Kidney epithelial cell (primary cell): ENCODE measurements at places on chromosomes 5 and 9.

DNA sequence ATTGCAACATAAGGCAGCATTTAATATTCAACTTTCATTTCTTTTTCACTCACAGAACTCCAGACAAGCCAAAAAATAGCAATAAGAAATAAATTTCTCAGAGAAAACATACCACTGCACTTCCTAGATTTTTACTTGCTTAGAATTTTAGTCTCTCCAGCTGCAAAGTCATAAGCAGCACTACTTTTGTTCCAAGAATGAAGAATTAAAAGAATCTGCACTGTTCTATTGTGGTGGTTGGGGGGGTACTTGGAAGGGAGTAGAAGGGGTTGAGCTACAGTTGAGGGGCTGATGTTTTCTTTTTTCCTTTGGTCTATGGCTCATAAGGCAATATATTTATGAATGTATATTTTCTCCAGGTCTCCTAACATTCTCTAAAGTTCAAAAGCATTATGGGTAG is 144.5 kb downstream of the KIAA0825 start:
- no peak for DNase-seq

GRCh38 chr5:109900911-109901627 is 211.3 kb downstream of the MAN2A1 start:
- no peak for DNase-seq

GRCh38 chr5:41856644-41857491 is 13.4 kb downstream of the OXCT1 start:
- no peak for DNase-seq

GRCh38 chr9:109409773-109410397 is 88.2 kb downstream of the PTPN3 start:
- DNase-seq = no peak

GRCh38 chr9:11933926-11934325 is 759.3 kb upstream of the TYRP1 start:
- peak; percentile 44 for DNase-seq

GRCh38 chr5:96079075-96079474 is 117.4 kb upstream of the ELL2 start:
- DNase-seq = peak; percentile 91

- no peak for DNase-seq
Observed at GRCh38 chr9:515665-516064, 301.0 kb downstream of the DOCK8 start.

GRCh38 chr5:163564321-163564938 is 59.0 kb downstream of the MAT2B start:
- no peak for DNase-seq

DNA sequence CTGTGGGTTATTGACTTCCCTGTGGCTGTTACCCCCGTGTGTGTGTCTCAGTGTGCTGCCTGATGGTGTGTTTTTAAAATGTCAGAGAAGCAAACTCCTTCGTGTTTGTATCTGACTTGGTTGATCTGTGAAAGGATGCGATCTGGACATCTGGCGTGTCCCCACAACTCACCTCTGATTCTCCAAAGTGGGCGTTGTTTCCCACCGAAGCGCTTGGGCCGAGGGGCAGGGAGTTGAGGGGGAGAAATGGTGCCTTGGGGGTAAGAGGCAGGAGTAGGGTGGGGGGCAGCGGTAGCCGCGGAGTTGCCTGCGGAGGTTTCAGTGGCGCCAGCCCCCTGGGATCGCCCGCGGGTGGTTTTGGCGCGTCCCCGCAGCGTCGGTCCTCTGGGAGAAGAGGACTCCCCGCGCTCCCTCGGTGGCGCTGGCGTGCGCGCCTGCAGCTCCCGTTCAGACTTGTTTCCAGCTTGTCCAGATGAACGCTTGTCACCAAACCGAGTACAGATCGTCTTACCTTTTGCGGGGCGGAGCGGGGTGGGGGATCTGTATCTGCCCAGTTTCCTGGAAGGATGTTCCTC is 1.1 kb downstream of the MAST4 start:
- DNase-seq = no peak

DNA sequence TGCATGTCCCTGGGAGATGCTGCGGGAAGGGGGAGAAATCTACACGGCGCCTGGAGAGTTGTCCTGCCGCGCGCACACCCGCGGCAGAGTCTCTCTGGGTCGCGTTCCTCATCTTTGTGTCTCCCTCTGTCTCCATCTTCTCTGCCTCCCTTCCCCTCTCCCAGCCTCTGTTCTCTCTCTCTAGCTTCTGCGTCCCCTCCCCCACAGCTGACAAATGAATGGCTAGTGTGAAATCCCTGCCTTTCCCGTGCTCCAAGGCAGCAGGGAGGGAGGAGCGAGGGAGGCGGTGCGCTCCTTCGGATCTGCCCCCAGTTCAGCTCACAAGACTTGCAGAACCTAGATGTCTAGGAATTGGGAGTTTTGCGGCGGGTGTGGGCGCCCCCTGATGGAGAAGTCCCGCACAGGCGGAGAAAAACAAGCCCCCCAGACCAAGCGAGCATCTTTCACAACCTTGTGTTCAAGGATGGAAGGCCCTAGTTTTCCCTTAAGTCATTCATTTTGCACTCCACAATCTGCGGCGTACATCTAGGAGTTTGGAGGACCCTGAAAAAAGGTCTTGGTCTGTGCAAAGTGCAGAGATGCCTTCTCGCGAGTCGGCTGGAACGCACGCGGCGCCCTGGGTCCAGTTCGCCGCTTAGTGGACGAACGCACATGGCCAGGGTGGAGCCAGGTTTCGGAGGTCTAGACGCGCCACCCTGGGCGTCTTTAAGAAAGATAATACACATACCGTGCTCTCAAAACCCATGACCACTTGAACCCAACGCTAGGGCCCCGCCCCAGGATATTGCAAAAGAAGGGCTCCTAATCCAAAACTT is 2.0 kb downstream of the VCAN start:
- peak; percentile 95 for DNase-seq

DNA sequence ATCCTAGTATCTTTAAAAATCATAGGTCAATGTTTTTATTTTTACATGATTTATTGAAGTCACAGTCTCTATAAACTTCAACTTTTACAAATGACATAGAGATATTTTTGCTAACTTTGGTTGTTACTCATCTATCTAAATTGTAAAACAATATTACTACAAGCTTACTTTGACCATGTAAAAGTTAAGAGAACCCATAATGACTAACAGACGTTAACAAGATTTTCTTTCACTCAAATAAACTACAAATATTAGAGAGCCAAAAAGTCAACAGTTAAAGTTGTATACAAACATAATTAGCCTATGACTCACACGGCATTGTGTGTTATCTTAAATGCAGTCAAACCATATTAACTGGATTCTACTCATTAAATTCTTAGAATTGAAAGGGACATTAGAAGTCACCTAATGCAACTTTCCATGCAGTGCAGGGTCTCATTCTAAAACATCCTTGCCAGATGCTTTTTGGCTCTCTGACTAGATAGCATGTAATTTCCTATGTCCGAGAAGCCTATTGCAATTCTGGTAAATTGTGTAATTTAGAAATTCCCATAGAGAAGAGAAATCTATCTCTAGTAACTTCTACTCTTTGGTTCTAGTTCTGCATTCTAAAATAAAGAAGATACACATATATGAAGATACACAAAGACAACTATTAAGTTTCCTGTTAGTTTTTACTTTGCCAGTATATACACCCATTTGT is 42.2 kb upstream of the UGT3A2 start:
- no peak for DNase-seq

GRCh38 chr9:121819428-121820231 is 168.2 kb downstream of the DAB2IP start:
- DNase-seq = no peak

DNA sequence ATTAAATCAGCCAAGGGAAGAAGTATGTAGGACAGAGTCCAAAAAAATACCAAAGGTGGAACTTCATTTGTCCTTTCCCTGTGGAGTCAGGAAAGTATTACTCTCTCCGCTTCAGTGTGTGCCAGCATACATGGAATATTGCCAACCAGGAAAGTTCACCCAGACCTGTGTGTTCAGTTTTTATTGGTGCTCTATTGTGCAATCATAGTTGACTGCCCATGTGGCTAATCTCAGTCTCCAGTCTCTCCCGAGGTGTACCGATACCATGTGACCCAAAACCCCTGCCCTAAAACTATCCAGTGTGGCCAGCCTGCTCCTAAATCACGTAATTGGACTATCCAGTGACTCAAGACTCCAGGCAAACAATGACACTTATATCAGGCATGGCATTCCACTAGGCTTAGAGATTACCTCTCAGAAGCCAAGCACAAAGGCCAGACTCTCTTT is 38.8 kb downstream of the NFX1 start:
- peak; percentile 87 for DNase-seq

DNA sequence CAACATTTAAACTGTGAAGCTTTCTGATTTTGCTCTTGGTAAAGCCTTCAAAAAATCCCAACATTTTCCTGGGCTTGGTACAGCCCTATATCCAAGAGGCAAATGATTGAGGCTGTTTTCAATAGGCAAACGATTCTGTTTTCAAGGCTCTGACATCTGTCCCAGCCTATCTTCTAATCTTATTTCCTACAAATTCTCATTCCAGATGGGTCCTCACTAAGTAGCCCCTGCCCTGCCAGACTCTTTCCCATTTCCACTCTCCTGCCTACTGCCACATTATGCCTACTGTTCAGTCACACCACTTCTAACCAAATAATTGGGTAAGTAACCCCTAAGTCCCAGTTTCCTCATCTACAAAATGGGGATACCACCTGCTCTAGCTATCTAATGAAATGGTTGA is 3.5 kb downstream of the GBA2 start:
- DNase-seq = no peak

DNA sequence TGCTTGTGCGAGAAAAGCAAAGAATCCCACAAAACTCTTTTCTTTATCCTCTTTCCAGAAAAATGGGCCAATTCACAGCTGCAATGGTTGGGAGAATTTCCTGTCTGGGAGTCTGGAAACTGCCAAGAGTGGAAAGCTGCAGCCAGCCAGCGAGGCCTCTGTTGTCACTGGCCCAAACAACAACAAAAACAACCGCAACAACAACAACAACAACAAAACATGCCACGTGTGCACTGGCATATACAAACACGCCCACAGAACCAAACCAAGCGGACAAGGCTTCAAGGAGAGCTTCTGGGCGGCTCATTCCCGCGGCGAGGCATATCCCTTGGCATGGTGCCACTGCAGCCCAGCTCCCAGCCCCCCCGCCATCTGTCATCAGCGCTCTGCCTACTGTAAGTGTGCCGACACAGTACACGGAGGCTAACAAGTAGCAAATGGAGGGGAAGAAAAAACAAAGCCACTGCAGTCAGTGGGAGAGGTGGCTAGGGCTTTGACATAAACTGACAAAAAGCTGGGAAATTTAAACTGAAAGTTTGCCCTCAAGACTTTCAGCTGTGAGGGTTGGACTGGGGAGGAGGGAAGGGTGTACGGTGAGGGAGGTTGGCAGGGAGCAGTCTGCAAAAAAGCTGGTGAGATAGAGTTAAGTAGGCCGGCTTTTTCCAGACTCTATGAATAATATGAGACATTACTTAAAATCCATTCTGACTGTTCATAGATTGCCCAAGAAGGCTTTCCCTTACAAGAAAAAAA is 165.0 kb upstream of the ZNF462 start:
- DNase-seq = peak; percentile 18

GRCh38 chr9:125513668-125514413 is 193.2 kb downstream of the MAPKAP1 start:
- DNase-seq = peak; percentile 70

GRCh38 chr5:131285703-131286399 is 22.0 kb downstream of the CDC42SE2 start:
- no peak for DNase-seq

GRCh38 chr9:34648673-34649072 is 2.2 kb downstream of the GALT start:
- no peak for DNase-seq

- DNase-seq = peak; percentile 84
Observed at GRCh38 chr9:87599901-87600610, 102.4 kb downstream of the DAPK1 start.

DNA sequence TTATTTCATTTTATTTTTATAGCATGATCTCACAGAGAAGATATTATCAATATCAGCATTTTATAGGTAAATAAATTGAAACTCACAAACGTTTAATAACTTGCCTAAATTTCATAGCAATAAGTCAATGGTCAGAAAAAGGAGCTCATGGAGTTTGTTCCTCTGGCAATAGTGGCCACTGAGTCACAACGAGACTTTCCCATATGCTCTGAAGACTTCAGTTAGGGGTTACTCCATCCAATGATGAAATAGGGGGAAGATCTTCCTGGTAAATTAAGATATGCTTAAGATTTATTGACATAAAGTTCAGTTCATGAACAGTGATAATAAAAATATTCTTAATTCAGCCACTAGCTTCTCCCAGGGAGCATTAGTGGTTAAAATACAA is 43.5 kb upstream of the HTR4 start:
- DNase-seq = no peak

- no peak for DNase-seq
Observed at GRCh38 chr5:100517301-100517974, 17.7 kb upstream of the FAM174A start.

DNA sequence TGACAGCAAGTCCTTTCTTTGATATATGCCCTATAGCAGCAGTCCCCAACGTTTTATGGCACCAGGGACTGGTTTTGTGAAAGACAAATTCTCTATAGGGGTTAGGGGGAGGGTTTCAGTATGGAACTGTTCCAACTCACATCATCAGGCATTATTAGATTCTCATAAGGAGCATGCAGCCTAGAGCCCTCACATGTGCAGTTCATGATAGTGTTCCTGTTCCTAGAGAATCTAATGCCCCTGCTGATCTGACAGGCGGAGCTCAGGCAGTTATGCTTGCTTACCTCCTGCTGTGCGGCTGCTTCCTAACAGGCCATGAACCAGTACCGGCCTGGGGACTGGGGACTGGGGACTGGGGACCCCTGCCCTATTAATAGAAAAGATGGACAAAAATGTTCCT is 2.7 kb upstream of the RAPGEF6 start:
- DNase-seq = no peak

GRCh38 chr5:73544429-73545402 is 20.7 kb downstream of the ANKRA2 start:
- DNase-seq = no peak

- no peak for DNase-seq
Observed at GRCh38 chr5:169696621-169697510, 59.8 kb downstream of the DOCK2 start.

DNA sequence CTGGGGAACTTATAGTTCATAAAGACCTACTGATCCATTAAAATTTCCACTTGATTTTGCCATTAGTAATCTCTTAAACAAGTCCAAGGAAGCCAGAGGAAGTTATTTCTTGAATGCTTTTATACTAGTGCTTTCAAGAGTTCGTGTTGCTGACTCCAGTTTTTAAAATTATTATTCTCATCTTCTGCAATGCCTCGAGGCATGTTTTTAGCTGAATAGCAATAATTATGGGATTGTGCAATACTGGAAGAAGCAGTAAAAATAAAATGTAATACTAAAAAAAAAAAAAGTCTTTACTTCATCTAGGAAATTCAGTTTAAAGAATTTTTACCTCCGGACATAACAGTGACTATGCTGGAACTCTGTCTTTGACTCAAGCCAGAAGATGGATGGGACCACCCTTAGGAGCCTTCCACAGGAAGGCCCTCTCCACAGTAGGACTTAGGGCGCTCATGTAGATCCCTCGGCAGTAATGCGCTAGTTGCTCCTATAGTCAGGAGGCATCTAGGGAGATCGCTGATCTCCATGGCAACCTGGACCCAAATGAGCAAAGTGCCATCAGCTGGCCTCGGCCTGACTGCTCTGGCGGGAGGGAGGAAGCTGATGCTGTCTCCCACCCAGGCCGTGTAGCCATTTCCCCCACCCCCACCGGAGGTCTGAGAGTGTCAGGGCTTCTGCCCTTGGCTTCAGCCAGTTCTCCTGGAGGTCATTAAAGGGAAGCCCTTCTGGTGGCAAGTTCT is 56.7 kb downstream of the DAPK1 start:
- no peak for DNase-seq
